ENCODE measurements at places on chromosomes 2 and 18. TPM values are rescaled to one million over a fixed set of nuclear protein-coding genes. Genes with fewer than 3 reads are reported as not detected.

Gene GNLY
- total RNA-seq: 0.76 TPM

Gene SERPINB10
- total RNA-seq: not detected

Gene SLC5A7
- total RNA-seq: not detected

- no peak for DNase-seq
Observed at GRCh38 chr2:6791682-6792081, 74.0 kb downstream of the CMPK2 start.

Gene PSMA8
- total RNA-seq: not detected

Gene ANKRD30BL
- not detected for total RNA-seq

DNA sequence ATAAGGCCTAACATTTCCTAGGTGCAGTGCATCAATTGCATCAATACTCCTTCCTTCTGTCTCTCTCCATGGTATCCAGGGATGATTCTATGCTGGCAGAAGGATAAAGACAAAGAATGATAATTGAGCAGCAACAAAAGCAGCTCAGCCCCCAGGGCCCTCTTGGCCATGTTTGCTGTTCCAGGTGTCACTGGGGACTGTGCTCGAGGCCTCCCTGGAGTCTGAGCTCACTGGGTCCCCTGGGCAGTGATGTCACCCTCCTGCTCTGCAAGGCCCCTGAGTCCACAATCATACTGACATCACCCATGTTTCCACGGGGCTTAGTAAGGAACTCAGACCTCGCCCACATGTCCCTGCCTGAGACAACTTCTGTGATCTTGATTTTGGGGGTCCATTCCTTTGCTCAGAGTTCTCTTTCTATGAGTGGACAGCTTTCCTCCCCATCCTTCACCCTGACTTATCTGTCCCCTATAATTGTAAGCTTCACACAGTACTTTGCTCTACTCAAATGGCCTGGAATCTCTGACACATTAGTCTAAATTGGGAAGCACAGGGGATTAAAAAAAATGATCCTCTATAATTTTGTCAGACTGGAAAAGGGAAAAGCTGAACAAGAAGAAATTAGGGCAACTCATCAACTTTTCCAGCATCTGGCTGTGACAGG lies 15.8 kb upstream of the EXOC6B start:
- no peak for DNase-seq

GRCh38 chr2:186959486-186959885 lies 110.5 kb upstream of the ZSWIM2 start:
- no peak for DNase-seq

DNA sequence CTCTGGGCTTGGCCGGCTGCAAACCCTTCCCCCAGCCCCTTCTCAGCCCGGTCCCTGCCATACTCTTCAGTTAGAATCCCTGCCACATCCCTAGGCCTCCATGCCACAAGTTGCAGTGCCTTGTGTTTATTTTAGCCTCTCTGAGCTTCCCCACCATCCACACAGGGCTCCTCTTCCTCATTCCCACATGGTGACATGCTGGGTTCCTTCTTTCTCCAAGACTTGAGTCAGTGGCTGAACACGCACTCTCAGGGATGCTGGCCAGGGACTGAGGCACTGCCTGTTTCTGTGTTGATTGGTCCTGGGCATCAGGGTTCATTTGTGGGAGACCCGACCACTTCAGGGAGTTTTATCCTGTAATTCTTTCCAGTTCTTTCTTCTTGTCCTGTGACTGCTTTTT lies 56.3 kb downstream of the KCNS3 start:
- DNase-seq: no peak

Gene NLRC4
- total RNA-seq: 1.0 TPM

GRCh38 chr2:172931918-172932520 lies 143.6 kb upstream of the MAP3K20 start:
- no peak for DNase-seq

- no peak for DNase-seq
Observed at GRCh38 chr2:180761224-180761623, 219.2 kb upstream of the UBE2E3 start.

- no peak for DNase-seq
Observed at GRCh38 chr18:77344786-77345500, 95.3 kb downstream of the GALR1 start.

GRCh38 chr2:37773371-37774130 lies 102.1 kb upstream of the CDC42EP3 start:
- no peak for DNase-seq

- DNase-seq: no peak
Observed at GRCh38 chr2:137659616-137660015, 304.7 kb upstream of the HNMT start.

GRCh38 chr18:49563701-49564517 lies 2.1 kb downstream of the LIPG start:
- no peak for DNase-seq

Gene RUFY4
- not detected for total RNA-seq

GRCh38 chr2:215760091-215760490 lies 253.3 kb downstream of the MREG start:
- DNase-seq: no peak

GRCh38 chr2:120787822-120788700 lies 52.4 kb downstream of the GLI2 start:
- DNase-seq: no peak

DNA sequence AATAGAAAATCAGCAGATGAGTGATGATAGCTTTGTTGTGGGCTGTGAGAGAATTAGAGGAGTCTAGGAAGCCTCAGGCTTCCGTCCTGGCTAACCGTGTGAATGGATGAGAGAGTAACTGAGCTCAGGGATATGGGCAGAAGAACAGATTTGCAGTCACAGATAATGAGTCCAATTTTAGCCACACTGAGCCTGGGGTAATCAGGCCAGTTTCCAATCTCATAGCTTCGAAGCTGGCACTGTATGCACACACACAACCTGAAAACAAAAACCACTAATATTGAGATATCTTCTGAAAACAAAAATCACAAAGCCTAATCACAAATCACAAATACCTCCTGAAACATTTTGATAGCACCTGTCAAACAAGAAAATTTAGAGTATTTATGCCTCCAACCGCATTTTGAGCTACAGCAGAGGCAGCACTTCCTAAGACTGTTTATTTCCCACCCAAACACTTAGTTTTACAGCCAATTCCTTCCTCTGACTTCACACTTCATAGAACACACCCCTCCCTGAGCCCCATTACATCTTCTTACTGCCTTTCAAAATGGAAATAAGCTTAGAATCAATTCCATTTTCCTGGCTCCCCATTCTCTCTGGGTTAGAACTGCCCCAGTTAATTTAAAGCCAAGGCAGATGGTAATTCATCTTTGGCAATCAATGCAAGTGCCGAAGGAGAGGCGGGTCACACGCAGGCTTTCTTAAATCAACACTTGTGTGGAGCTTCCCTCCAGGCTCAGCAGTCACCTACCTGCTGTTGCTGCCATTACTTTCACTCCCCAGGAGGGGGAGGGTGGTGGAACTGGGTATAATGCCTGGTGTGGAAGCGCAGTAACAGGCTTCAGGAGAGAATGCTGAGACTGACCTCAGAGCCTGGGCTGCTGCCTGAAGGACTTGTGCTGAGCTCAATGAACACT lies 18.9 kb downstream of the TTR start:
- no peak for DNase-seq

Gene CRIM1
- 23.5 TPM for total RNA-seq

DNA sequence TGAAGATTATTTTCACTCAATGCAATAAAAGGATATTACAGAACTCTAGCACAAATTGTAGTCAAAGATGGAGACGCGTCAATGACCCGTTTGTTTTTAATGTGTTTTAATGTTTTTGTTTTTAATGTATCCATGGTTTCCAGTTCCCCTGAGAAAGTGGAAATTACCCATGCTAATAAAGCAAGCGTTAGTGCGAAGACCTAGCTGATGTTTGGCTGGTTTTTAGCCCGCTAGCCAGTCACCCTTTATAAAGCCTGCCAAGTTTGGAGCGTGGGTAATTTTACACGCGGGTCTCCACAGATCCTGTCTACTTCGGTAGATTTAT lies 430 bp upstream of the CHMP1B start:
- DNase-seq: no peak

Data from pancreas (tissue), 10 donors.